ENCODE measurements at places on chromosomes 5 and 9. TPM values are rescaled to one million over a fixed set of nuclear protein-coding genes. Genes with fewer than 3 reads are reported as not detected.
A peak's percentile ranks its signal among the peaks of the same experiment; 100 is the strongest.

GRCh38 chr5:175690025-175690424 lies 32.2 kb downstream of the HRH2 start:
- no peak for DNase-seq

- no peak for DNase-seq
Measured at GRCh38 chr9:124132671-124133147, 121.1 kb downstream of the LHX2 start.

GRCh38 chr5:14231890-14232289 lies 88.7 kb downstream of the TRIO start:
- DNase-seq = no peak

GRCh38 chr5:180830253-180831138 lies 27.9 kb upstream of the MGAT1 start:
- no peak for DNase-seq

- DNase-seq = peak; percentile 26
Measured at GRCh38 chr9:72254901-72255545, 105.8 kb downstream of the GDA start.

GRCh38 chr5:138354926-138355378 lies 2.5 kb downstream of the KDM3B start:
- DNase-seq = peak; percentile 74

The PCA3 gene
- total RNA-seq = 8.4 TPM

The ARSB gene
- total RNA-seq = 24.6 TPM
